ENCODE measurements at places on chromosomes 11 and 22.

- no peak for DNase-seq
These were observed 1.8 kb upstream of the VPS37C start for GRCh38 chr11:61163021-61163420.

DNA sequence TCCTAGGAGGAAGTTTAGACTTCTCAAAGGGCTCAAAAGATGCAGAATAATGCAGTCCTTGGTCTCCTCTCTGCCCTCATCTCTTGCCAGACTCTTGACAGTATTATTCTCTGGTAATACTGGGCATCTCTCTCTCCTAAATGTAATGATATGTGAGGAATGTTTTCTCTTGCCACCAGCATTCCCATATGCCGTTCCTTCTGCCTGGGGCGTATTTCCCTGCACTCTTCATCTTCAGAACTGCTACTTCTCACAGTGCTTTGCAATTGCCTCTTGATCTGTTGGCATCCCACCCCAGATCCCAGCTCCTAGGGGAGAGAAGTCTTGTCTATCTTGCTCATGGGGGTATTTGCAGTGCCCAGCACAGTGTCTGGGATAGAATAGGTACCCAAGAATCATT, 107.4 kb downstream of the RASSF10 start:
- no peak for DNase-seq

DNA sequence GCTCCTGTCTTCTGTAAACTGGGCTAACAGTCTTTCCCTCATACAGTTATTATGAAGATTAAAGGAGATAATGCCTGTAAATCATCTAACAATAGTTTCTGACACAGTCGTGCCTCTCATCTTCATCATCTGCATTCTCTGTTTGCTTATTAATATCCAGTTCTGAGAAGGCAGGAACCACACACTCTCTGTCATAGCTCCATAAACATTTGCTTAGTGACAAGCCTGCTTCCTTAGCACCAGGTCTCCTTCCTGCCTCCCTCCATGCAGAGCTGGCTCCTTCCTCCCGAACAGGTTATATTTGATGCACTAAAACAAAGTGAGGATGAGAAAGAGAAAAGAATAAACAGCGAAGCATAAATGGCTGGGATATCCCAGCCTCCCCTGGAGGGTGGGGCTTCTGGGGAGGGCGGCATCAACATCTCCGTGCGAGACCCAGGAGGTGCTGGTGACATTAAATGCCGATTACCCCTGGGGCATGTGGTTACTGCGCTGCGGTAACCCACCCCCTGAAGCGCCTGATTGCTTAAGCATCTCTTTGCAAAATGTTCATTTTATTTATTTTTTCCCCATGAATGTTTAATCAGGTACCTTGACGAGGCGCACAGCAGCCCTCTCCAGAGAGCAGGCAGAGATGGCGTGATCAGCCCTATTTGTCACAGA, 404.9 kb downstream of the NXPE2 start:
- DNase-seq: no peak

DNA sequence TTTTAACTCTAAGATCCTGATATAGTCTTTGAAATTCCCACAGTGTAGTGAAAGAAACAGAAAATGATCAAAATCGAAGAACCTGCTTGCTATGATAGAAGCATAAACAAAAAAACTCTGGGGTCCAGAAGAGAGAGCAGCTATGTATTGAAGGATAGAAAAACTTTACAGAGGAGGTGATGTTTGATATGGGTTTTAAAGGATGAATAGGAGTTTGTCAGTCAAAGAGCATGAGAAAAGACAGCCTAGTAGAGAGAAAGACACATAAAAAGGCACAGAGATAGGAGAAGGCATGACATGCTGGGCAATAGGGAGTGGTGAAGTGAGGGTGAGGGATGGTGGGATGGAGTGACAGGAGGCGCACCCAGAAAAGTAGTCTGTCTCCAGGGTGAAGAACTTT, 168.0 kb downstream of the INSC start:
- no peak for DNase-seq

- DNase-seq: no peak
These were observed 40.1 kb upstream of the FLI1 start for GRCh38 chr11:128653801-128654231.

DNA sequence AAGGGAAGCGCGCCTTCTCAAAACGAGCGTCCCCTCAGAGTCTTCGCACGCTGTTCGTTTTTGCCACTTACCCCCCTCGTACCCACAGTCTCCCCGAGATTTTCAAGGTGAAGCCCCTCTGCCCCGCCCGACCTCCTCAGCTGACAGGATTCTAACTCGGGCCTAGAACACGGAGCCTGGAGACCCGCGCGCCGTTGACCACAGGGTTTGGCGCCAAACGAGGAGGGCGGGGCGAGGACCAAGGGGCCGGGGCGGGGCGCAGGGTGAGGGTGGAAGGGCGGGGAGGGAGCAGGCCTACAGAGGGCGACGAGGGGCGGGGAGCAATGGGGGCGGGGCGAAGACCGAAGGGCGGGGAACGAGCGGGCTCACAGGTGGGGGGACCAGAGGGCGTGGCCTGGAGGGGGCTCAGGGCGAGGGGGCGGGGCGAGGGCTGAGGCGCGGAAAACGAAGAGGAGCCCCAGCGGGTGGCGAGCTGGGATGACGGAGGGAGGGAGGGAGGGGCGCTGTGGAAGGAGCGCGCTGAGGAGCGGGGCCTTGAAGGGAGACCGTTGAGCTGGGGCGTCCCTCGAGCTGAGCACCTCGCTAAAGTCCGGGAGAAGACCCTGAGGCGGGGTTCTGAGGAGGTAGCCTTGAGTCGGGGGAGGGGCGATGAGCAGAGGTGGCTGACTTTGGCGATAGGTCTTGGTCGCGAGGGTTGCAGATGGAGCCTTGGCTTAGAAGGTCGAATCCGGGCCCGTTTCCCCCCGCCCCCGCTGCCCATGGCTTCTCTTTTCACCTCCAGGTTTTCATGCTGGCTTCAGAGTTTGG, at the start of gene DMC1:
Gene DMC1, minus strand, starts transcription at position 212 of the 807 bp plus-strand sequence. CDS start 1,927 bp downstream, outside the sequence.
- peak; percentile 99 for DNase-seq

DNA sequence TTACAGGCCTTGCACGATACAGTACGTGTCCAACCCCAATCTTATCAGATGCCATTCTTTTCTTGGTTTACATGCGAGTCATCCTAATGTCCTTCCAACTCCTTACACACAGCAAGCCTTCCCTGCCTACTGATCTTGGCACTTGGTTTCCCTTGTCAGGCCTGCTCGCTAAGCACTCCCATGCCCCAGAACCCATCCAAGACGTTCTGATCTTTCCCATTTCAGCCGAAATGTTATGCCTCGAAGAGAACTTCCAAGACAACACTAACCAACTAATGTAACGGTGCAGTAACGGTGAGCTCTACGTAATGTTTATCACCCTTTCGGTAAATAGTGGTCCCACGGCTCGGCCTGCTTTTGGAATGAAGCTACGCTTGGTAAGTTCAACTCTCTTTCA, 521 bp downstream of the PES1 start:
- no peak for DNase-seq

DNA sequence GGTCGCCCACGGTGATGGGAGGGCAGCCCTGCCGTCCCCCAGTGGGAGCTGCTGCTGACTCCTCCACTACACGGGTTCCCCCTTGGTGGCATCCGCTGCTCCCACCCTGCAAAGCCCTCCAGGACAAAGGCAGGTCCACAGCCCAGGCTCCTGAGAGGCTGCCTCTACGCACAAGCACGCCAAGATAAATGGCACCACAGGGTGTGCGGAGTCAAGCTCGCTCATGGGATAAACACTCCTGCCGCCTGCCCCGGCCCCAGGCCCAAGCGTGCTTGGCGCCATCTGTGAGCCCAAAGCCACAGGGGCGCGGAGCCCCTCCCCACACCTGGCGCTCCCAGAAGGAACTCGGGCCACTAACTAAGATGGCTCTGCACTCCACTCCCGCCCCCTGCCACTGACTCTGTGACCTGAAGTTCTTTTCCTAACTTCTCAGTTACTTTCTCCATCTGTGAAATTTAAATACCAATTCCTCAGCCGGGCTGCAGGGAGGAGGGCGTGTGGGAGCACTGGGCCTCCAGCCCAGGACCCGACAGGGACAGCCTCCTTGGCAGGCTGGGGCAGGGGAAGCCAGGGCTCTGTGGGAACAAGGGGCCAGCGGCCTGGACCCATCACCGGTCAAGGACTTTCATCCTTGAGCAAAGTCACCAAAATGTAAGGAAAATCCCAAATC, 14.9 kb downstream of the EHD1 start:
- DNase-seq: no peak

DNA sequence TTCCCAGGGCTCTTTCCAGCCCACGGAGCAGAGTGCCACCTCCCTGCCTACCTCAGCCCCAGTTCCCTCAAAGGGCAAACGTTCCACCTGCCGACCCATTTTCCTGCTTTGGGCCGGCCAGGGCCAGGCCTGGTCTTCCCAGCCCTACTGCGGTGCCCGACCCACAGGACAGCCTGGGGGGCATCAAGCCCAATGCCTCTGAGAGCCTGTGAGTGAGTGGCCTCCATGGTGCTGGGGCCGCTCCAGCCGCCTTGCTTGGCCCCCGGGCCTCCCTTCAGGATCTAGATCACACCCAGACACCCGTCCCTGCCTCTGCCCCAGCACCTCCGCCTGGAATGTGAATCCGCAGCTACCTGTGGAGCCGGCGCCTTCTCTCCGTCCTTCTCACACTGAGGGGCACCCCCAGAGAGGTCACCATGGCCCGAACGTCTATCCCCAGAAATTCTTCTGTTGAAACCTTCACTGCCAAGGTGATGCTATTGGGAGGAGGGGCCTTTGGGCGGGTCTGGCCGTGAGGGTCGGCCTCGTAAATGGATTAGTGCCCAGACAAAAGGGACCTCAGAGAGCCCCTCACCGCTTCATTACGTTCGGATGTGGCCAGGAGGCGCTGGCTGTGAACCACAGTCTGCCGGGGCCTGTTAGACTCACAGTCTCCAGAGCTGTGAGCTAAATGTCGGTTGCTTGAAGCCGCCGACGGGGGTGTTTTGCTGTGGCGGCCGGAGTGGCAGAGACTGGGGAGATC, 36.2 kb upstream of the BRSK2 start:
- no peak for DNase-seq

- no peak for DNase-seq
These were observed 3.1 kb upstream of the KCNQ1OT1 start for GRCh38 chr11:2702771-2703362.

DNA sequence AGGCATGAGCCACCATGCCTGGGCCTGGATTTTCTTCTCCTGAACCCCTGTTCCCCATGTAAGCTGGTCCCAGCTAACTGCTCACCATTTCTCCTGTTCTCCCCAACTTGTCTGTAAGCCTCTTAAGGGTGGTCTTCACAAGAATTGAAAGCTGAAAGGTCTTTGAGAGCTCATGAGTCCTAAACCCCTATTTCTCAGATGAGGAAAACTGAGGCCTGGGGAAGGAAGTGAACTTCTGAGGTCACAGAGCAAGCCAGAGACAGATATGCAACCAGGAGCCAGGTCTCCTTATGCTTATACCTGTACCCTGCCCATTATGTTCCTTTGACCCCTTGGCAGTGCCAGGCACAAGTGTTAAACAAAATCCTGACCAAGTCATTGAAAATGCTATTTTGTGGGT, 16.3 kb downstream of the NPTXR start:
- no peak for DNase-seq

DNA sequence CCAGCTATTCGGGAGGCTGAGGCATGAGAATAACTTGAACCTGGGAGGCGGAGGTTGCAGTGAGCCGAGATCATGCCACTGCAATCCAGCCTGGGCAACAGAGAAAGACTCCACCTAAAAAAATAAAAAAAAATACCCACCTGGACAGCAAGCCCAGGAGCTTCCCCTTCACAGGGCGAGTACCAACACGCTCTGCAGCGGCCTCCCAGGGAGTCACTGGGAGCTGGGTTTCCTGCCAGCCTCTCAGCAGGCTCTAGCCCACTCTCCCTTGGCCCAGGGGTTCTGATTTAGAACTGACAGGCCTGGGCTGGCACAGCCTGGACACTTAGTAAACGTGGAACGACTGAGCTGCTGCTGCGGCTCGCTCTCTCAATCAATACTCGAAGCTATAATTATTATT, 2.0 kb upstream of the CABP7 start:
- DNase-seq: no peak

- DNase-seq: no peak
These were observed 71.7 kb downstream of the PAK1 start for GRCh38 chr11:77402218-77402556.

- no peak for DNase-seq
These were observed 218.7 kb downstream of the FAM76B start for GRCh38 chr11:95570845-95571244.

GRCh38 chr22:16829985-16830384, 4.8 kb upstream of the XKR3 start:
- DNase-seq: no peak

DNA sequence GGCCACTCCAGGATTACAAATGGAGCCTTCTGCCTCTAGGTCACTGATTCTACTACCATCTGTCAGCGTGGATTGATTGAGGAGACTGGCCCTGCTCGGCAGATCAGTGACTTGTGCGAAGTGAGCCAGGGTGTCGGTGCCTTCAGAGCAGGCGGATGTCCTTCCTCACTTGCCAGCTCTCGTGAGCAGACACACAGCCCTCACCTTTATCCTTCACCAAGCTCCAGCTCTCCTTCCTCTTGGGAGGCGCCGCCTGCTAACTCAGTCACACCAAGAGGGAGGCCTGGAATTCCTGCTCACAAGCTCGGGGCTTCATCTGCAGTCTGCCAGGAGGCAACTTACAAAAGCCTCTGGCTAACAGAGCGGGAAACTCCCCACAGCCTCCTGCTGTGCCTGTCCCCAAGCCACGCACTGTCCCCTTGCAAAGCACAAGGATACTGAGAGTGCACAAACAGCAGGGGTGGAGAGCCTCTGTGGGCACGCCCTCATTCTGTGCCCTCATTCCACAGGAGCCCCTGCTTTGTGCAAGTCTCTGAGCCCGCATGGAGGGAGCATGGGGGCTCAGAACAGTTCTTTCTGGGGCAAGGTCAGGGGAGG, 3.5 kb upstream of the TCF20 start:
- DNase-seq: no peak

GRCh38 chr11:102465696-102466095, 13.1 kb upstream of the TMEM123 start:
- DNase-seq: no peak

- no peak for DNase-seq
These were observed 254.6 kb upstream of the LRRC4C start for GRCh38 chr11:41714101-41714500.

DNA sequence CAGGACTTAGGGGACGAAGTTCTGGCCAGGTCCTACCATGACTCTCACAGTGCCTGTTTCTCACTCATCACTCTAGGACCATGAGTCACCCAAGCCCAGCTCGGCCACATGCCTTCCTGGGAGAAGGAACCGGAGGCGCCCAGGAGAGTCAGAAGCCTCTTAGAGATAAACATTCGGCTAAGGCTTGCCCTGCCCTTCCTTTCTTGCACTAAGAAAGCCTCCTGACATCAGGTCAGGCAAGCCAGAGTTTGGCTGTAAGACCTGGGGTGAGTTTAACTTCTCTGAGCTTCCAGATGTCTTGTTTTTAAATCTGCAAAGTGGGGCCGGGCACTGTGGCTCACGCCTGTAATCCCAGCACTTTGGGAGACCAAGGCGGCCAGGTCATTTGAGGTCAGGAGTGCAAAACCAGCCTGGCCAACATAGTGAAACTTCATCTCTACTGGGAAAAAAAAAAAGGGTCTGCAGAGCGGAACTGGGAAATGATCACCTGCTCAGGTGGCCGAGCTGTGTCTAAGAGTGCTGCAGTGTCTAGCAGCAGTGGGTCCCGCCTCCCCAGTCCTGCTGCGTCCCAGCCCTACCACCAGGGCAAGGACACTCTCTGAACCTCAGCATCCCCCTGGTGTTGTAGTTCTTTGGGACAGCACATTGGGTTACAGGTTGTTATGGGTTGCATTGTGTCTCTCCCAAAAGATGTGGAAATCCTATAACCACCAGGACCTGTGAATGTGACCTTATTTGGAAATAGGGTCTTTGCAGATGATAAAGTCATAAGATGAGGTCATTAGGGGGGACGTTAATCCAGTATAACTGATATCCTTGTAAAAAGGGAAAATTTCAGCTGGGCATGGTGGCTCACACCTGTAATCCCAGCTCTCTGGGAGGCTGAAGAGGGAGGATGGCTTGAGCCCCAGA, 1.8 kb upstream of the CARS1 start:
- no peak for DNase-seq
